Stimulated activated CD4-positive, alpha-beta T cell treated with anti-CD3 and anti-CD28 coated beads, Interleukin-4, amount 100 ng/mL, for 4 hours (primary cell): ENCODE measurements at places on chromosomes 5 and 9.

- DNase-seq: no peak
Measured at GRCh38 chr5:131524431-131524830, 110.6 kb downstream of the RAPGEF6 start.

DNA sequence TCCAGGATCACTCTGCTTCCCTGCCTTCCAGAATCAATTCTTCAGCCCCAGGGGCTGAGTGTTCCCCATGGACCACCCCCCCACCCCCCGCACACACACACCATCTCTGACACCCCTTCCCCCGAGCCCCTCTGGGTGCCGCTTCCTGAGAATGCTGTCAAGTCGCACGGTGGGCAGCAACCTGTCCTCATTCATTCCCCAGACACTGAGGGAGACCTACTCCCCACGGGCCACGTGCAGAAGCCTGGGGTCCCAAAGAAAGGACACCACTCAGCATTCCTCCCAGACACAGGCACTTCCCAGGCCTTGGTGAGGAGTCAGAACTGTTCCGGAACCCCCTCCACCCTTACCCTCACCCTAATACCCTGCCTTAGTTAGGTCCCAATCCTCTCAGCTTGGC, 12.8 kb downstream of the CPLX2 start:
- no peak for DNase-seq

DNA sequence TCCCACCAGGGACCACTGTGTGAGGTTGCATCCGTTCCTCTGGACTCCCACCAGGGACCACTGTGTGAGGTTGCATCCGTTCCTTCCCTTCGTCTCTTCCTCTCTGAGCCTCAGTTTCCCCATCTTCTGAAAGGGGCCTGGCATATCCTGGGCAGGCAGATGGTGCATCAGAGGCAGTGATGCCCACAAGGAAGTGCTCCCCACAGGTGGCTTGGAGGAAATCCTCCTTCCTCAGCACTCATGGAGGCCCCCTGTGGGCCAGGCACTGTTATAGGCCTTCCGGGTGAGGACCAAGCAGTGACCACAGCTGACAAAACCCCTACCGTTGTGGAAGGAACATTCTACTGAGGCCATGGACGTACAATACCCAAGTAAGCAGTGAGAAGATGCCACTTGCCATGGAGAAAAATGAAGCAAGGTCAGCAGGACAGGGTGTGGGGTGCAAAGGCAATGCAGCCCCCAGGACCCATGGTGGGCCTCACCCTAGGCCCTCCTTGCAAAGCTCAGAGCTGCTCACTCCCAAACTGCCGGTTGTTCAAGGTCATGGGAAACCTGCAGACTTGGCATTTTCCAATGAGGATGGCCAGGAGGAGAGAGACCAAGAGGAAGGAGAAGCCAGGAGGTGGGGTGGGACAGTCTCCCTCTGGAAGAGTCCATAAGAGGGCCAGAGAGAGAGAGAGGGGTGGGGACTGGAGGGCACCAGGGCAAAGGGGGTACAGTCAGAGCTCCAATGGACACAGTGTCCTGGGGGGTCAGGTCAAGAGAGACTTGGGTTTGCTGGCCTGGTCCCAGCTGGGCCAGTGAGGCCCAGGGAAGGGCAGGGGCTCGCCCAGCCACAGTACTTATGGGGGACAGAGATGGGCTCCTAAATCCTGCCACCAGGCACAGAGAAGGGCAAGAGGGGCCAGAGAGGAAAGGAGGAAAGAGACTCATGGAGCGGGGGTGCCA, 51.1 kb downstream of the C9orf50 start:
- no peak for DNase-seq

GRCh38 chr9:6997330-6997729, 239.6 kb downstream of the KDM4C start:
- no peak for DNase-seq

DNA sequence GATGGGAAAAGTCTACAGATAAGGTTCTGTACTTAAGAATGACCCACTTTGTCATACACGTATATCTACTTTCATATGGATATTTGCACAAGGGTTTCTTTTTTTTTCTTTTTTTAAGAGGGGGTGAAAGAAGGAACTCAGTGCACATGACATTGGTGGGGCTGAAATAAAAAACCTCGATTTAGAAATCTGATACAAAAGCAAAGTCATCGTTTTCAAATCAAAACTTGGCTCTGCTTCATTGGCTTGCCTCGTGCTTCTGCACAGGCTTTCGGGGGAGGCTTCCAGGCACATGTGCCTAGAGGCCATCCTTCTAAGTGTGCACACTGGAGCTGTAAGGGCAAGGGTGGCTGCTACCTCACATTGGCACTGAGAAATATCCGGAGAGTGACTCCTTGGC, 31.1 kb downstream of the PTTG1 start:
- DNase-seq: no peak

DNA sequence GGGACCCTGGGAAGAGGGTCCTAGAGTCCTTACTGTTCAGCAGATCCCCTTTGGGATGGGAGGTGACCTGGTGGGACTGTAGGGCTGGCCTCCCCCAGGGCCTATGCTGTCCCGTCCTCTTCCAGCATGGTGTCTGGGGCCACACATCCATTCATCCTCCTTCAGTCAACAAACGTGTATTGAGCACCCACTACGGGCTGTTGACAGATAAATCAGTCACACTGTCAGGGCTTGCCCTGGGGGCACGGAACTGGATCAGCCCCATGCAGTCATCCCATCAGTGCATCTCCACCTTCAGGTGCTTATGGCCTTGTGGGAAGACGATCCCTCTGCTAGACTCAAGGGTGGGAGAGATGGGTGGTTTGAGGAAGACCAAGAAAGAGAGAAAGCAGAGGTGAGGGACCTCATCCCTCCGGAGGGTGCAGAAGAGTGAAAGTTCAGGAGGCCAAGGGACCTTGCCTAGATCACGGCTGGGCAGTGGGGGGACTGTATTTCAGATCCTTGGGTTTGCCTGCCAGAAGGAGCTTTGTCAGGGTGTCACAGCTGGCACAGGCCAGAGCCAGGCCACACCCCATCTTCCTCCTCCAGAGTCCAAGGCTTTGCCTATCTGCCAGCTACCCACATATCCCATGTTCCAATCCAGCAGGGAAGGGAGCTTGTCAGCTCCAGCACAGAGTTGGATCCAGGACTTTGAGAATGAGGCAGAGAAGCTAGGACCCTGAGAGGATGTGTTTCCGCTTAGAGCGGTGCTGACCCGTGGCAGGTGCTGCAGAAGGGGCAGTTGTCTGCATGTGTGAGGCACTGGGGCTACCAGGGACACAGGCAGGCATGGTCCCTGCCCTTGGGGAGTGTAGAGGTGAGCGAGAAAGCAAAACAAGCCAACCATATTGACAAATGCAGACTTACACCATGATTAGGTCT, 30.5 kb downstream of the COL27A1 start:
- DNase-seq: no peak

DNA sequence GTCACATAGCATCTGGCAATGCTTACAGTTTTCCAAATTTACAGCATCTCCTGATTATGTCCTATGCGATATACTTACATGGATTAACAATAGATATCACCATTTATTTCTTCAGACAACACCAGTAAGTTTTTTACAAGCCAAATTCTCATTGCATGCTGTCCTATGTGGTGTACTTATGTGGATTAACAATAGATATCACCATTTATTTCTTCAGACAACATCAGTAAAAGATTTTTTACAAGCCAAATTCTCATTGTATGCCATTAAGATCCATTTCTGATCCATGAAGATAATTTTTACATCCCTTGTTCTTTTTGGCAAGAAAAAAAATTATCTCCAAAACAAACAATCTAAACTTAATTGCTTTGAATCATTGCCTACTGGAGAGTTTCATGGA, 340.9 kb downstream of the KCNN2 start:
- no peak for DNase-seq
